Kidney epithelial cell (primary cell): ENCODE measurements at places on chromosomes 5 and 9.

DNA sequence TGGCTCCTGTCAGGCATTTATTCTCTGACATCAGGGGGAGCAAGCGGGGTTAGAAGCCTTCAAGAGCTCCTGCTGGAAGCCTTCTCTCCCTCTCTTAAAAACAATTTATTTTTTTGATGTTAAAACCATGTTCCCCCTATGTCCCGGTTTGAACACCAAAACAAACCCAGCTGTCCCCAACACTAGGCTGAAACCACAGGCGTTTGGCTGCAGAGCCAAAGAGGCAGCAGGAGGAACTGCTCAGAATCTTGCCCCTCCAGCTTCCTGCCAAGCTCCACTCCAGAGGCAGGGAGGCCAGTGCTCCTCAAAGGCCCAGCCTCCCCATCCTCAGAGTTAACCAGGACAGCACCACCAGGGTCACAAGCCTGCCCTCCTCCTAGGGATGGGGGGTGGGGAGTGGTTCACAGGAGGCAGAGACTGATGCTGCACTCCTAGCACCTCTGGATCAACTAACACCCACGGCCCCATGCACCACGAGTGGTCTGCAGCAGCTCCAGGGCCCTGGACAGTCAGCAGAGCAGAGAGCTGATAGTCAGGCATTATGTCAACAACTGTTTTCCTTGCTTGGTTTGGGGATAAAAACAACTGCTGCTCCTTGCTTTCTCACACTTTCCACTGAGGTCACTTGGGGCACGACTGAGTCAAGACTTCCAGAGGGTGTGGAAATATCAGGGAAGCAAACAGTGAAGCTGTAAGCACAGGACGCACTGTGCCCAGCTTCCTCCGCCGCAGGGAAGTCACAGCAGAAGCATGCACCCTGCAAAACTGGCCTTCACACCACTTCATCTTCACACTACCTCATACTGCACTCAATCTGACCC, 96.5 kb upstream of the ADRA1B start:
- DNase-seq = no peak

DNA sequence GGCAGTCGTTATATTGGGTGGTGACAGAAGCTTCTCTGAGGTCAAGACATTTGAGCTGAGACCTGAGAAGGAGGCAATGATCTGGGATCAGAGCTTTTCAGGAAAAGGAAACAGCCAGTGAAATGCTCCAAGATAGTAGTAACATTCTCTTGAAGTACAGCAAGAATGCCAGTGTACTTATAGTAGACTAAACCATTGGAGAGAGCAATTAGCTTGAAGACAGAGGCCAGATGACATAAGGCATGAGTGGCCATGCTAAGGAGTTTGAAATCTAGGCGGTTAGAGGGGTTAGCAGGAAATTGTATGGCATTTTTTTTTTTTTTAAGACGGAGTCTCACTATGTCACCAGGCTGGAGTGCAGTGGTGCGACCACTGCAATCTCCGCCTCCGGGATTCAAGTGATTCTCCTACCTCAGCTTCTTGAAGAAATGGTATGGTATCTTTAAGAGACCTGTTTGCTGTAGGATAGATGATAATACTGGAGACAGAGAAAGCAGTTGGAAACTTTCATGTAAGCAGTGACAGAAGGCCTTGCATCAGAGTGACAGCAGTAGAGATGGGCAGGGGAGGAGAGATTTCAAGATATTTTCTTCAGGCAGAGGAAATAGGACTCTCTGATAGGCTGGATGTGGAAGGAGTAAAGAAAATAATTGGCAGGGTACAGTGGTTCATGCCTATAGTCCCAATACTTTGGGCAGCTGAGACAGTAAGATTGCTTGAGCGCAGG, 482.2 kb upstream of the PAPPA start:
- no peak for DNase-seq

GRCh38 chr9:7601739-7602138, 197.8 kb downstream of the DMAC1 start:
- DNase-seq = no peak

GRCh38 chr5:103498211-103498610, 64.4 kb downstream of the NUDT12 start:
- no peak for DNase-seq
